ENCODE measurements at places on chromosomes 7 and 10.

- no peak for DNase-seq
Measured at GRCh38 chr7:100822236-100823139, 4.8 kb downstream of the EPHB4 start.

DNA sequence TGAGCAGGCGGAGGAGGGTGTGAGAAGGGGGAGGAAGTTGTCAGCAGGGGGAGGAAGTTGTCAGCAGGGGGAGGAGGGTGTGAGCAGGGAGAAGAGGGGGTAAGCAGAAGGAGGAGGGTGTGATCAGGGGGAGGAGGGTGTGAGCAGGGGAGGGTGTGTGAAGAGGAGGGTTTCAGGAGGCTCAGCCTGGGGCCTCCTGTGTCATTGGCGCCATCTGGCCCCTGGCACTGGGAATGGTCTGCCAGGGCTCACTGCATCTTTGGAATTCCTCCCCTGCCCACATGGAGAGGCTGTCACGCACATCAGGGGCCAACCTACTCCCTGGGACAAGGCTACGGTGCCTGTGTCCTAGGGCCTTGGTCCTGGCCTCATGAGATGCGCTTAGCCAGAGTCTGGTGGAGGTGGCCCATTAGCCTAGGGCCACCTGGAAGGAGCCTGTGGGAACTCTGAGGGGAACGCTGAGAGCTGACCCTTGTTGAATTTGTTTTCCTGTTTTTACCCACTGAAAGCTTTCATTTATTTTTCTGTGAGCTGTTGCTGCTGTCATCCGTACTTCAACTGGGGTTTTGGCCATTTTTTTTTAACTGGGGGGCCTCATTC, 18.0 kb downstream of the CAMK2B start:
- DNase-seq, result no peak

DNA sequence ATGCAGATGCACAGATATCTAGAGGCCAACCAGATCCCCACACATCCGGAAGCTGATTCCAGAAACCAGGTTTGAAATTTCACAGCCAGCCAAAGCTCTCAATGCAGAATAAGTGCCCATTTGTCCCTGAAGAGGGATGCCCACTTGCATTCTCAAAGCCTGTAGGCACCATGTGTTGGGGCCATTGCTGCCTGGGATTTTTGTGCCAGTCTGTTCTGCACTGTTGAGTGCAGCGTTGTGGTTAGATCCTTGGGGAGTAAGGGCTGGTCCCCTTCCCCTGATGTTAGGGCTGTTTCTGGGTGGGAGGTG, 62.4 kb downstream of the EEPD1 start:
- no peak for DNase-seq

DNA sequence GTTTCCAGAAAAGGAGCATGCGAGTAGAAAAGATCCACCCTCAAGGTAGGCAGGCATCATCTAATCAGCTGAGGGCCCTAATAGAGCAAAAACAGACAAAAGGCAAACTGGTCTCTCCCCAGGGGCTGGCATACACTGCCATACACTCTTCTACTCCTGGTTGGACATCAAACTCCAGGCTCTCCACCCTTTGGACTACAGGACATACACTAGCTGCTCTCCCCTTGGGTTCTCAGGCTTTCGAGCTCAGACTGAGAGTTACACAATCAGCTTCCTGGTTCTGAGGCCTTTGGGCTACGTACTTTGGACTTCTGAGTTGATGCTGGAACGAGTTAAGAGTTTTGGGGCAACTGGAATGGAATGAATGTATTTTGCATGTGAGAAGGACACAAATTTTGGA, 50.9 kb upstream of the TM9SF3 start:
- DNase-seq, result no peak

DNA sequence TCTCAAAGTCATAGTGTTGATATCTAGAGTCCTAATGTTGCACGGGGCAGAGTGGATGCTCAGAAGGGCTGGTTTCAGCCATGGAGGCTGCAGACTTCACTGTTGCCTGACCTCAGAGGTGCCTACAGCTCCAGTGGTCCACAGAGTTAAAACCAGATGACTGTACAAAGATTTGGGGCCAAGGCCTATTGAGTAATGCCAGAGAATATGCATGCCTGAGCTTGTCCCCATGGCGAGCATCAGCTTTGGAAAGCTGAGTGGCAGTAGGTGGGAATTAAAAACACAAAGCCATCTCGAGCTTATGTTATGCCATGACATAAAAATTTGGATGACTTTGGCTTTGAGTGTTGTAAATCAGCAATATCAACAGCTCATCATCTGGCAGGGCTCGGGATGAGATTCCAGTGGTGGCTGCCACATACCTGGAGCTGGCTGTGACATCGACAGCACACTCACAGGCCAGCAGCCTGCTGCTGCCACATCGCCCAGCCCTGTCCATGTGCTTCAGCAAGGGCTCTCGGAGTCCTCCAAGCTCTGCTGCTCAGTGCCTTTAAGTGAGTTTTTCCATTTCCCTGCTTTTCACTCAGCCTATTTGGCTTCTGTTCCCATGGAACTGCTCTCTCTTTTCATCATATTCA, 379.6 kb downstream of the TNS3 start:
- DNase-seq, result no peak

DNA sequence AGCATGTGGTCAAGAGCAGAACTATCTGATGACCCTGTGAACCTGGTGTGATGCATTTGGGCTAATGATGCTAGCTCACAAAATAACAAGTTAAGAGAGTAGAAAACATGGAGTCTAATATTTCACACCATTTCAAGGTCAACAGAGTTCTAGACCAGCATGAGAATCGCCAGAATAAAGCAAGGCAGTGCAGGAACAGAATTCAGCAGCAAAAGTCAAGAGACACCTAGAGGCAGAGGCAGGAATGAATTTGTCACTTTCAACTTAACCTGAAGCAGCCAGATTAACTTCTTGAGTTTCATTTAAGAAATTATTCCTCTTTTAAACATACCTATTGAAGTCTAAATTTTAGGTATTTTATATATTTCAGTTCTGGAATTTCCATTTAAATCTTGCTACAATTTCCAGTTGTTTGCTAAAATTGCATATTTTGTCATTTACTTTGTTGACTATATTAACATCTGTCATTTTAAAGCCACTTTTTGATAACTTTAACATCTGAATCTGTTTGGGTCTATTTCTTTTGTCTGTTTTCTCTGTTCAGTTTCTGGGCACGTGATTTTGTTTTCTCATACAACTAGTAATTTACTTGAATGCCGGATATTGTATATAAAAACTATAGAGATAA, 44.2 kb upstream of the PRSS58 start:
- no peak for DNase-seq

- peak; percentile 85 for DNase-seq
Measured at GRCh38 chr10:112898540-112899390, 51.3 kb upstream of the TCF7L2 start.

- no peak for DNase-seq
Measured at GRCh38 chr10:124007773-124008145, 85.6 kb downstream of the CHST15 start.

DNA sequence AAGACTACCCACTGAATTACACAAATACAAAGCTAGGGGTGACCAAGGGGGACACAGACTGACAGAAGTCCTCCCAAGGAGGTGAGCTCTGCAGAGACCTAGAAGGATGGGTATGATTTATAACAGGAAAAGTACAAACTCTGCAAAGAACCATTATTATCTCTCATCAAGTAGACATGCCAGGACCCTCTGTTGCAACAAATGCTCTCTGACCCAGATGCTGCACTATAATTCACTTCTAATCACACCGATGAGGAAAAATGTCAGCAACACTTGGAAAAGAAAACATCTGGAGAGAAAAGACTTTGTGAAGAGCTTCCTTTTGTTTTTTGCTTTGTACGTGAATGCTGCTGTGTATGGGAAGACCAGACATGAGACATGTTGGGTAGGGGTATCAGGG, 178.3 kb upstream of the PDE1C start:
- no peak for DNase-seq

- no peak for DNase-seq
Measured at GRCh38 chr10:72847681-72848080, 45.9 kb upstream of the OIT3 start.

DNA sequence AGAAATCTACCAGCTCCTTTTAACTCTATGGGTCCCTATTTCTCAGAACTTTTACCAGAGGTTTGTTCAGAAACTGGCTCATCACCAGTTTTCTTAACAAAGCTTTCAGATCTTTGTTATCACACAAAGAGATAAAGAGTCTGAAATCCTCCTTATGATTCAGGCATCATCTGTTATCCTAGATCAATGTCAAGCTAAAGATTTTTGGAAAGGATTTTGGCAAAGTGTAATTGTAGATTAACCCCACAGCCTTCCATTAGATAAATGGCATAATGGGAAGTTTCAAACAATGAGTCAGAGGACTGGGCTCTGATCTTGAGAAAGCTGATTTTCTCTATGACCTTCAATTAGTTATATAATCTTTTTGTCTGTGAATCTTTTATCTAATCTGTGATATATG, 192.2 kb downstream of the NXPH1 start:
- no peak for DNase-seq

DNA sequence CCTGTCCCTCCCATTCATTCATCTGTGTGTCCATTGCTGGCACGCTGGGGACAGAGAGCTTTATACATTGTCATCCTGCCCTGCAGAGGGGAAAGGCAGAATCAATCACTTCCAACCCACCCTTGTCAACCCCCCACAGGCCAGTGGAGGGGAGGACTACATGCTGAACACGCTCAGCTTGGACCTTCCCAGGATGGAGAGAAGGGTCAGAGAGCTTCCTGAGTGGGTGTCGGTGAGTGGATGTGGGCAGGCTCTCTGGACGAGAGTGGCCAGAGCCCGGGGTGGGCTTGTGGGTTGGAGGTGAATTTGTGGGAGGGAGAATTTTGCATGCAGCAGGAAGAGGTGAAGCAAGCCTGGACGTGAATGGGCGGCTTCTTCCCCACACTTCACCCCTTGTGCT, 93.9 kb downstream of the DNAJB6 start:
- DNase-seq, result no peak

DNA sequence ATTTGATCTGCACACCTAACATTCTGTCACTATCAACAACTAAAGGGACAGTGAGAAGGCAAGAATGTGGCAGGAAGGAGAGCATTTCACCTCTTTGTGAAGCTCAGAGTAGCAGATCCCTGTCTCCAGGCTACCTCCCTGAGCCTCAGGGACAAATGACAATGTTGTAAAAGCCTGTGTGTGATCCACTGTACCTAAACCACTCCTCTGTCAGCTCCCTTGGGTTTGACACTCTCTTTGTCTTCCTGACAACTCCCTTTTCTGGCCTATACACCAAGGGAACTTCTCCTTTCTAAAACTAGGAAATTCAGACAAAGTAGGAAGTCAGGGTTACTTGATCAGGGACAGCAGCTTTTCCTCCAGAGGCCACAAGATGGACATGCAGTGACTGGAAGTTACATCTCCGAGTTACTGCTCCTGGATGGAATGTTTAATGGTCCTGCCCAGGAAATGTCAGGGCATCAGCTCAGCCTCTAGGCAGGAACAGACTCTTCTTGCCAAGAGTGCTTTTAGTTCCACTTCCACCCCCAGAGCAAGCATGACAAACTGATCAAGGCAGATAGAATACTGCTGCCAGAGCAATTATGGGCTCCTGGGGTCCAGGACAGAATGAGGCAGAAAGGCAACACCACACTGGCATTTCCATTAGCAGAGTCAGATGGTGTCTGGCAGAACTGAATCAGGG, 1014.5 kb upstream of the LRRTM3 start:
- DNase-seq, result no peak

DNA sequence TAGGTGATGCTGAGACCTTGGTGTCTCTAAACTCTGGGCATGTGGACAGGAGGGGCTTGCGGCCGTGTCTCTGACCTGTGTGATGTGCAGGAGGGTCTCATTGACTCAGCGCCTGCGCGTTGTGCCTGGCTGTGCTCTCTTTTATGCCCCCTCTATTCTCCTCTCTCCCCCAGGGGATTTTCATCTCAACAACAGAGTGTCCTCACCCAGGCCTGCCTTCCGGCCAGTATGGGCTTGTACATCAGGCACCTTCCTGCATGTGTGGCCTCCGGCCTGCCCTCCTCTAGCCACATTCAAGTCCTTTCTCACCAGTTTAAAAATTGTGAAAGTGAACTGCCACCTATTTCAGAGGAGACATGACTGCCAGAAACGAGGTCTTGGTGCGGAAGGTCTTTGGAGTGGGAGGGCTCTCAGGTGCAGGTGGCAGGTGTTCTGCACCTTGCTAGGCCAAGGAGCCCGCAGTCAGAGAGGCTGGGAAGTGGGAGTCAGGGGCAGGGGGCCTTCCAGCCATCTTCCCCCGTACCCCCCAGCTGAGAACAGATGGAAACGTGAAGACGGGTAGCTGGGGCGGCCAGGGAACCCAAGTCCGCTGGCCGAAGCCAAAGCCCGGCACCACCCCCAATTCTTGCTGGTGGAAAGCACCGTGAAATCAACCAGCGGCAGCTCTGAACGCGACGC, 531 bp upstream of the INTS15 start:
- no peak for DNase-seq

GRCh38 chr10:118708571-118708970, 46.2 kb downstream of the CACUL1 start:
- DNase-seq, result no peak

DNA sequence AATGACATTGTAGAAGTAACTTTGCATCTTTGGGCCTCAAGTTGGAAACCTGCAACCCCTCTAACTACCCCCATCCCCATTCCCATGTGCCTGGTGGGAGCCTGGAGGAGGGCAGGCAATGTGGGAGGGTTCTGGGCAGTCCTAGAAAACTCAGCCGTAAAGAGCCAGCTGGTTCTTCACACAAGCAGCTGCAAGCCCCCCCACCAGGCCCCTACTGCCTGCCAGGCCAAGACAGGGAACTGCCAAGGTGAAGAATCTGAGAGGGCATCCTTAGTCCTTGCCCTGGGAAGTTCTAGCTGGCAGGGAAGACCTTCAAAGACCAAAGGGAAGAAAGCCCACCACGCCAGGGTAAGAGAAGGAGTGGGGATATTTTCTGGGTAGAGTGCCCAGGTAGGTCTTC, 12.2 kb upstream of the INMT start:
- DNase-seq, result no peak

- DNase-seq, result peak; percentile 15
Measured at GRCh38 chr7:22109761-22110160, 164.1 kb upstream of the CDCA7L start.

DNA sequence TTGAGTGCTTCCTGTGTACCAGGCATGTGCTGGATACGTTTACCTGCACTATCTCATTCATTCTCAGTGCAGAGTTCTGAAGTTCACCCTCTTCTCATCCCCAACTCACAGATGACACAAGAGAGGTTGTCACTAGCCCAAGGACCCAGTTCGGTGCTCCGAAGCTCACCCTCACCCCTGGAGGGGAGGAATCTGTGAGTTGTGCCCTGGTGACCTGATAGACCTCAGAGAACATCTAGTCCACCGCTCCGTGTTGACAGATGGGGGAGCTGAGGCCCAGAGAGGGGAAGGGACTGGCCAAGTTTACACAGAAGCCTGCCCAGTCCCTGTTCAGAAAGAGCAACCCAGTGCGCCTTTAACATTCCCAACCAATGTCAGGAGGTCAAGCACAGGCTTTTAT, 44.8 kb upstream of the EMX2 start:
- no peak for DNase-seq

- DNase-seq, result no peak
Measured at GRCh38 chr7:1999278-1999984, 233.3 kb downstream of the MAD1L1 start.
